Activated naive CD4-positive, alpha-beta T cell treated with anti-CD3 and anti-CD28 coated beads, Interleukin-2, amount 50 U/mL, for 72 hours (primary cell): ENCODE measurements at places on chromosomes 2 and 18. TPM values are rescaled to one million over a fixed set of nuclear protein-coding genes. Genes with fewer than 3 reads are reported as not detected.

DNA sequence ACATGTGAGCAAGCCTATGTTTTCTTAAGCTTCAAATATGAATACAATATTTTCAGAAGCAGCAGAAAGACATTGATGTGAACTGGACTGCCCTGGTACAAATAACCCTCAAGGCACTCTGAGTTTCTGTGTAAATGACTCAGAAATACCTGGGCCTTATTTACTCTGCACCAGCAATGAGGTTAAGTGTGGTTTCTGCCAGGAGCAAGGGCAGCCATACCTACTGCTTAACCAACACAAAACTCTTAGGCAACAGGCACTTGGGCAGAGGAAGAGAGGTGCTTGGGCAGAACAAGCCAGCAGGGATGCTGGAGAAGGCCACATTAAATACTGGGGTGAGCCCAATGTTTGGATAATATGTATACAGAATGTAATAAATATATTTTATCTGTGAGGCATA, 29.4 kb upstream of the ARL5A start:
- no peak for DNase-seq

The LINC00305 gene
- not detected for total RNA-seq

DNA sequence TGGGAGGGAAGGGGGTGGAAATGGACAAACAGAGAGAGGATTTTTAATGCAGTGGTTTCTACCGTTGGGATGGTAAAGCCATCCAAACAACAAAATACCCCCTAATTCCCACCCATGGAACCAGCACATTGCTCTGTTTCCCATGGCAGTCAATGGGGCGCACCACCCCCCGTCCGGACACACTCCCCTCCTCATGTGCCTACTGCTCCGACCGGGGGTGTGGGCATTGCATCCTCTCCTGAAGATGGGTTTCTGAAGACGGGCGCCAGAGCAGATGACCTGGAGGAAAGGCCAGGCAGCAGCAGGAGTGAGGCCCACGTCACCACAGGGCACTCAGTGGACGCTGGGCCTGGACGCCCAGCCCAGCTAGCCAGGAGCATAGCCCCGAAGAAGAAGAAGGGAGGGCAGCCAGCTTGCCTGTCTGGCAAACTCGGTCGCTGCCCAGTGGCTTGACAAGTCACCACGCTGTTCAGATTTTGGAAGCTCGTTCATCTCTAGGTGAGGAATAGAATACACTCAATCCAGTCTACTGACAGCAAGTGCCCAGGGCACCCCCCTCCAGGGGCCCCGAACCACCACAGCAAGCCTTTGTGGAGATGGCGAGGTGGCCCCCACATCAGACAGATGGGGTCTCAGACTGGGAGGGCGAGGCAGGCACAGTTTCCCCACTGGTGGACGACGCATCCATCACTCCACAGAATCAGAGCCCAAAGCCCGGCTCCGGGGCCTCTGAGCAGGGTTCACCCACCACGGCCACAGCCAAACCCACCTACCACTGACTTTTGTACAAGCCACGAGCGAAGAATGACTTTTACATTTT, 296.2 kb upstream of the SALL3 start:
- DNase-seq, result no peak

The SERPINB10 gene
- not detected for total RNA-seq

The TTC39C gene
- total RNA-seq, result 46.2 TPM

The COLEC11 gene
- total RNA-seq, result not detected

The ASB18 gene
- not detected for total RNA-seq
